ENCODE measurements at places on chromosomes 16 and 17.

DNA sequence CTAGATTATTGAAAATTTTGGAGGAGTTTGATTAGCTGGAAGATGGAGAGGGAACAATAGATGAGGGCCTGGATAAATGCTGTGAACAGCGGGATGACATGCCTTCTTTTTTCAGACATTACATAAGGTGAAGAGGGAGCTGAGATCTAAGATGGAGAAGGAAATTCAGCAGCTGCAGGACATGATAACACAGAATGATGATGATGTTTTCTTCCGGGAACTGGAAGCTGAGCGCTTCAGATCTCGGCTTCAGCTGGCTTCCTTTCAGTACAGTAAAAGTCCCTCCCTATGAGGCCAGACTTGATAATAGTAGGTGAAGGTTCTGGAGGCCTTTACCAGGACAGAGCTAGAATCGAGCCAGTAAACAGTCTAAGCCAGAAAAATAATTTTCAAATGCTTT is 30.7 kb downstream of the CEP95 start:
- DNase-seq = no peak

- no peak for DNase-seq
These were observed 8.2 kb upstream of the GGA2 start for GRCh38 chr16:23518435-23518891.

GRCh38 chr17:45743626-45744326 is 40.3 kb upstream of the CRHR1 start:
- no peak for DNase-seq

DNA sequence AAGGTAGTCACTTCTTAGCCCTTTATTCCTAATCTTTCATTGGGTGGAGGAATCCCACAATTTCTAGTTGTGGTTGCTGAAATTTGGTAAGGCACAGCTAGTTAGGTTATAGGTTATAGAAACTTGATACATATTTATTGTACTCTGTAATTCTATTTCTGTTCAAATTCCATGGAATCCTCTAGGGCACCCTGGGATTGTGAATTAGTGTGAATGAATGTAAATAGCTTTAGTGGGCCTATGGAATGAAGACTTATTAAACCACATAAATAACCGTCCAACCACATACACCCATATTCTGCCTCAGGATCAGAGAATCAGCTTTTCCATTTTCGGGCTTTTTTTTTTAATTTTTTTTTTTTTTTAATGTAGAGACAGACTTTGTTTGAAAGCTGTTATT is 9.2 kb downstream of the TANC2 start:
- DNase-seq = no peak

DNA sequence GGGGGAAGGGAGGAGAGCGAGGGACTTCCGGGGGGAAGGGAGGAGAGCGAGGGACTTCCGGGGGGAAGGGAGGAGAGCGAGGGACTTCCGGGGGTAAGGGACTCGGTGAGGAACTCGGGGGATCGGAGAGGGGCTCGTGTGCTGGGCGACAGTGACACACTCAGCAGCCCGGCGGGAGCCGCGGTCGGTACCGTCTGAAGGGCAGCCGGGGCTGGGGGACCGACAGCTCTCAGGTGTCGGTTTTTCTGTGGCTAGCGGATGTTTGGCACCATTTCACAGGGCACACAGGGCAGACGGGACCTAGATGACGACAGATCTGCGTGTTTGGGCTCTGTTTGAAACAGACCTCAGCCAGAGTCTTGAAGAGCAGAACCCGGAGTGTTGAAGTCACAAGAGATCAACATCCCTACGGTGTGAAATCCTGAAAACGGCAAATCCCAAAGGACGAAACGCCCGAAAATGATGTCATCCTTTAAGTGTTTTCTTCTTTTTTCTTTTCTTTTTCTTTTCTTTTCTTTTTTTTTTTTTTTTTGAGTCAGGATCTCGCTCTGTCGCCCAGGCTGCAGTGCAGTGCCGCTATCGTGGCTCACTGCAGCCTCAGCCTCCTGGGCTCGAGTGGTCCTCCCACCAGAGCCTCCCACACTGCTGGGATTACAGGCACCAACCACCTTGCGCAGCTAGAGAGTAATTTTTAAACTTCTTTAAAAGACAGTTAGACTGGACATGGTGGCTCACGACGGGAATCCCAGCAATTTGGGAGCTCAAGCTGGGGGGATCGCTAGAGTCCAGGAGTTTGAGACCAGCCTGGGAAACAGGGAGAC is 23.9 kb downstream of the ZNF778 start:
- peak; percentile 36 for DNase-seq

DNA sequence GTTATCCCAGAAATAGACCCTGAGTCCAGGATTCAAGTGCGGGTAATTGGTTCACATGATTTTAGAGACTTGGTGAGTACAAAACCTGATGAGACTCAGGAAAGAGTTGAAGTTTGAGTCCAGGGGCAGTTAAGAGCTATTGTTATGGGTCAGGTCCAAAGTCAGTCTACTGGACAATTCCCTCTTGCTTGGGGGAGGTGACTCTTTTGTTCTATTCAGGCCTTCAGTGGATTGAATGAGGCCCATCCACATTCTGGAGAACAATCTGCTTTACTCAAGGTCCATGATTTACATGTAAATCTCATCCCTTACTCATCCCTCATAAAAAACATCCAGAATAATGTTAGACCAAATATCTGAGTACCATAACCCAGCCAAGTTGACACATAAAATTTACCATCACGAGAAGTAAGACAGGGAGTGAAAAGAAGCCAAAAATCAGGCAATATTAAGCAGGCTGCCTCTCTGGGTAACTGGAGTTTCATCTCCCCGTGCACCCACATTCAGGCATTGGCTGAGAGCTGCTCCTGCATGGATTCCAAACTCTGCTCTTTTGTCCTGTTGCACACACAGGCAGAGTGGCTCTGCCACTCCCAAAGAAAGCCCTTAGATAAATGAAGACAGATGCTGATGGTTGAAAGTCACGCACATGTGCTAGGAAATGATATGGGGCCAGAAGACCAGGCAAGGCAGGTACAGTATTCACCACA is 156.0 kb upstream of the SALL1 start:
- no peak for DNase-seq

DNA sequence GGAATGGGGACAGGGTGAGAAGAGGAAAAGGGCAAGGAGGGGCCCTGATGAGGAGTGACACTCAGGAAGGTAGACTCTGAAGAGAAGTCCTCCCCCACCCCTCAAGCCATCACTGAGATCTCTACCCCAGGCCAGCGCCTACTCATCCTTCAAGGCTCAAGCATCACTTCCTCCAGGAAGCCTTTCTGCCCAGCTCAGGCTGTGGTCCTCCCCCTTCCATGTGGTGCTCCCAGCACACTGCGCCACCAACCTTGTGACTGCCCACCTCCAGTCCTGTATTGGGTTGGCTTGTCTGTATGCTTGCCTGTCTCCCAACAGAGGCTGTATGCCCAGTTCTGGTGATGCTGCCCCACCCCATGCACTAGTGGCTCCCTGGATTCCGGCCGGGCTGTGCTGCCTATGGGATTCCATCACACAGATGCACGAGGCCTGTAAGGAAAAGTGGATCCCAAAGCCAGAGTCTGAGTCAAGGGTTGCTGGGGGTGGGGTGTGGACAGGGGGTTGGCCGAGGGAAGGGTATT is 19.8 kb upstream of the ZFP90 start:
- no peak for DNase-seq

- no peak for DNase-seq
These were observed 6.1 kb downstream of the WDR81 start for GRCh38 chr17:1730326-1731193.

DNA sequence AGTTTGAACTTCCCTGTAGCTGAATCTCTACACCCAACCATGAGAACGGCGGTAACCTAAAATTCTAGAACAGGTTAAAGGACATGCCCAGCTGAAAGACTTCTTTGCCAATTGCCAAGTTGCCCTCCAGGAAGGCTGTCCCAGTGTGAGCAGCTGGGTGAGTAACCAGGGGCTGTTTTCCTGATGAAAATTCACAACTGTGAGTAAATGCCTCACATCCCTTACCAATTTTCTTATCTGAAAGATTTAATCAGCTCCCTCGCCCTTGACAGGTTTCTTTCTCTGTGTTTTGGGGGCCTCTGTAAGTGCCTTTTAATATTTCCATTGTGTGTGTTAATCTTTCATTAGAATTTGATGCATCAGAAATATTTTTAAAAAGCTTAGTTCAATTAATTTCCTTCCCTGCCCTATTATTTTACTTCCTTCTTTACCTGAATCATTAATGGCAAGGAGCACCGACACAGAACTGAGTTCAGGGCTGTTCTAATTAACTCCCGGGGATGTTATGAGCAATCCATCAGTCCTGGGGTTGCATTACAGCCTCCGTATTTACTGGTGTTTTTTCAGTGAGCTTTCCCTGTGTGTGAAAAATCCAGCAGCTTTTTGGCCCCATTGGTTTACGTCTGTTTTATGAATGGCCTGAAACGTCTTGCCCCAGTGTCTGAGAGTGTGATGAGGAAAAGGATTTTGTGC is 152.9 kb downstream of the CLEC16A start:
- no peak for DNase-seq

DNA sequence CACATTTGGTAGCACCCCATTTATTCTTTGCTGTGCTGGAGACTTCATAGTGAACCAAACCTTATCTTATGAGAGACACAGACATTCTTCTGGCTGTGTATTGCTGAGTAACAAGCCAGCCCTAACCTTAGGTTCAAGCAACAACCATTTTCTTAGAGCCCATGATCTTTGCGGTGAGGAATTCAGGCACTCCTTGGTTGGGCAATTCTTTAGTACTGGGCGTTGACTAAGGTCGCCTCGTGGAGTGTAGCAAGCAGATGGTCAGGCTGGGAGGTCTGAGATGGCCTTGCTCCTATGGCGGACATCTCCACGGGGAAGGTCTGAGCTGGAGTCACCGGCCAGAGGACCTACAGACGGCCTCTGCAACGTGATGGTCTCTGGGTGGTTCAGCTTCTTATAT is 43.1 kb downstream of the ARSG start:
- no peak for DNase-seq

- DNase-seq = no peak
These were observed 6.0 kb downstream of the PRKAR1A start for GRCh38 chr17:68518063-68518815.

GRCh38 chr17:64157669-64158180 is 27.8 kb upstream of the ERN1 start:
- no peak for DNase-seq

DNA sequence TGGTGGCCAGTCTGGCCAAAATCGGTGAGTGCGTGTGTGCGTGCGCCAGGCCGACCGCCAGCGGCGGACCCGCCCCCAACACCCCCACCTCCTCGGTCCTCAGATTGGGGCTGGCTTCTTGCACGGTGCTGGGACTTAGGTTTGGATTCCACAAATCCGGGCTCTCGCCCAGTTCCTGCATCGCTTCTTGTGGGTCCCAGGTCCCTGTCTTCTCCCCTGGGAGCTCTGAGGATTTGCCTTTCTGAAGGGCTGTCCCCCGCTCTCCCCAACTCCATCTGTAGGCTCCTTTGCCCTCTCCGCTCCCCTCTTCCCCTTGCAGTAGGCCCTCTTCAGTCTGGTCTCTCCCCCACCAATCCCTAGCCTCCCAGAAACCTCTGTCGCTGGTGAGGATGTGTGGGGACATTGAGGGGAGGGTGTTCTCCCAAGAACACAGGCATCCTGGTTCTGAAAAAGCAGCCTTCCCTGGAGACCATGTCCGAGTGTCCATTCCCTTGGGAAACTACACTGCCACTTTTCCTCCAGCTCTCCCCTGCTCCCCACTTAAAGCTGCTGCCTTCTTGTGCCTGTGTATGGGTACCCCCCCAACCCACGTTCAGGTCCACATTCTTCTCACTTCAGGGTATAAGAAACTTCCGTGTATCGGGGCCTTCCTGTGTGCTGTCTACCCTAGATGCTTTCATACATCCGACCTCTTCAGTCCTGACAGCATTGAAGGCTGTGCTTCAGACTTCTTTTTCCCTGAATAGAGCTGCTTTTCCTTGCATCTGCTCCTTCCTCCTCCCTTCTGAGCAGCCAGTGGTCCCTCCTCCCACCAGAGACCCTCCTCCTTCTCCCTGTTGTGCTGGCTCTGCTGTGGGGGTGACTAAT is 632 bp downstream of the SLC9A5 start:
- DNase-seq = no peak
